ENCODE measurements at places on chromosomes 5 and 9.

GRCh38 chr5:180785794-180786221 lies 16.8 kb downstream of the MGAT1 start:
- peak; percentile 90 for DNase-seq

DNA sequence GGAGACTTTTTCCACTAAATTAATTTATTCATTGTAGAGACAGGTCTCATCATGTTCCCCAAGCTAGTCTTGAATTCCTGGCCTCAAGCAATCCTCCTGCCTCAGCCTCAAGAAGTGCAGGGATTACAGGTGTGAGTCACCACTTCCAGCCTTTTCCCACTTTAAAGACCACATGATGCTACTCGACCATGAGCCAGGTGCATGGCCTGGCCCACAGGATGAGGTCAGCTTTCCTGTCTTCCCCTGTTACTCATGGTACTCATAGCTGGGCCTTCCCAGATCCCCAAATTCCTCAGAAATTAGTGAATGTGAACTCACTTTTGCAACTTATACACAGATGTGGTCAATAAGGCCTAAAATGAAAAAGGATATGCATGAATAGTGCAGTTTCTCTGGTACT lies 395.9 kb downstream of the SEMA5A start:
- peak; percentile 11 for DNase-seq

- no peak for DNase-seq
Observed at GRCh38 chr5:109225716-109226625, 183.8 kb downstream of the PJA2 start.

DNA sequence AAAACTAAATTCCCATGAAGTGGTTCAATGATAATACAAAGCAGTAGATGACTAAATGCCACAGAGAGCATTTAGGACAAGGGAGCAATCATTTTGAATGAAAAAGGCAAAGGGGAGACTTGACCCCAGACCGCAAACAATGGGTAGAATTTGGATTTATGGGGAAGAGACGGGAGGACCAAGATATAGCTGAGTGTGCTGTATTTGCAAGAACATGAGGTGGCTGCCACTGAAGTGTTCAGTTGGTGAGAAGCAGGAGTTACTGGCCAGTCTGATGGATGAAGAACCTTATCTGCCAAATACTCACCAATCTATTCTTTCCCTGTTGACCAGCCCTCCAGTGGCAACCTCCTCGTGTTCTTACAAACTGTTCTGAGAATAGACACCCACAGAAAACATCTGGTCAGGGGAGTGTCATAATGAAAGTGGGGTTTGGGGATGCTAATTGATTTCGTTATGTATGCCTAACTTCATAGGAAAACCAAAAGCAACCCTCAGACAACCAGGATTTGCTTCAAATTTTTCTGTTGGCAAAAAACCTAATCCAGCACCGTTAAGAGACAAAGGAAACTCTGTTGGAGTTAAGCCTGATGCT lies 19.8 kb downstream of the TDRD7 start:
- DNase-seq = no peak

DNA sequence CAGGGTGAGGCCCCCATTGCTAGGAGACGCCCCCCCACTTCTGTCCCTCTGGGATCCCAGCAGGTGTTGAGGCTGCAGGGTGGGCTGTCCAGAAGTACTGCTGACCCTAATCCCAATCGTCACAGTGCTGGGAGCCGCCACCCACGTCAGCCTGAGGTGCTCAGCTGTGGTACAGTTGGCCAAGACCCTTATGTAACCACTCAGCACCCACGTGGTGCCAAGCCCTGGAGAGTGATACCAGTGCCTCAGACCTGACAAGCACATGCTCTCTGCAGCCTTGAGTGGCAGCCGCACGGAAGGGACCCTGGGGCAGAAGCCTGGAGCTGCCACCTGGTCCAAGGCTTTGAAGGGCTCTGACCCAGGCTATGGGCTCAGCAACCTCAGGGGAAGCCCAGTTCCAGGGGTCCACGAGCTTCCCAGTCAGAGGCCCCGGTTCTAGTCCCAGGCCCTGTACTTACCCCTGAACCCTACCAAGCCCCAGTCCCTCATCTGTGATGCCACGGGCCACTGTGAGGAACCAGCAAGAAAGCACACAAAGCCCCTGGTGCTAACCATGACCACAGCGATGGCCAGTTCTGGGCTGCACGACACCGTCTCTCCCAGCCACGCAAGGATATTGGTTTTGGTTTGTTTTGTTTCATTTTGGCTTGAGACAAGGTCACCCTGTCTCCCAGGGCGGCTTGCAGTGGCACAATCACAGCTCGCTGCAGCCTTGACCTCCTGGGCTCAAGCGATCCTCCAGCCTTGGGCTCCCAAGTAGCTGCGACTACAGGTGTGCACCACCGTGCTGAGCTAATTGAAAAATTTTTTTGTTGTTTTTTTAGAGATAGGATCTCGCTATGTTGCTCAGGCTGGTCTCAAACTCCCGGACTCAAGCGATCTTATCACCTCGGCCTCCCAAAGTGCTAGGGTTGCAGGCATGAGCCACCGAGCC lies 50.7 kb downstream of the DBH start:
- no peak for DNase-seq

DNA sequence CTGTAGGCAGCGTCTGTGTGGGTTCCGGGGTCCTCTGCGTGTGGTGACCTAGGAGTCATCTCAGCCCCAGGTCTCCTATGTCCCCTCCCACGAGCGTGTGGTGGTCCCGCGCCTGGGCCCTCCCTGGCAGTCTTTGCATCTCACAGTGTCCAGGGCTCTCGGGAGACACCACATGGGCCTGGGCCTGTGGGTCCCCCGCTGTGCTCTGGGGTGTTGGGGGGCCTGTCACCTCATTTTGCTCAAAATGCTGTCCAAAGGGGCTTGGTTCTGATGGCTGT lies 27.1 kb downstream of the CEP72 start:
- no peak for DNase-seq

DNA sequence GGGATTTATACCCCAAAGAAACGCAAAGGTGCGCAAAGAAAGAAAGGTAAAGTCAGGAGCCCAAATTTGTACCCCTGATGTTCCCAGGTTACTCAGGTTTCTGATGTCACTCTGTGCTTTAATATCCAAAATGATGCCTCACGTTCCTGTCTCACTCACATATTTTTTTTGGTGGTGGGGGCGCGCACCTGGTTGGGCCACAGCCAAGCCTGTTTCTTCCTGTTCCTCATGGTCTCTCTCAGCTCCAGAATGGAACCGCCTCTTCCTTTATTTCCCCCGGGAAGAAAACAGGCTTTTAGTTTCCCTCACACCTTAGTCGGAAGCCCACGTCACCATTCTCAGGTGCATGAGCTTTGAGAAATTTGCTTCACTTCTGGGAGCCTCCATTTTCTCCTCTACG lies 118.3 kb upstream of the BOD1 start:
- DNase-seq = no peak

GRCh38 chr5:177546258-177546741 lies 8.1 kb downstream of the FAM193B start:
- peak; percentile 88 for DNase-seq

GRCh38 chr9:91451431-91452270 lies 28.0 kb upstream of the NFIL3 start:
- DNase-seq = no peak

GRCh38 chr5:11902201-11902619 lies 2.0 kb downstream of the CTNND2 start:
- no peak for DNase-seq

Data from ELF-1 (cell line).